Stimulated activated CD8-positive, alpha-beta memory T cell treated with anti-CD3 and anti-CD28 coated beads, Interleukin-4, amount 100 ng/mL, for 1 hour (primary cell): ENCODE measurements at places on chromosomes 1 and 21.

DNA sequence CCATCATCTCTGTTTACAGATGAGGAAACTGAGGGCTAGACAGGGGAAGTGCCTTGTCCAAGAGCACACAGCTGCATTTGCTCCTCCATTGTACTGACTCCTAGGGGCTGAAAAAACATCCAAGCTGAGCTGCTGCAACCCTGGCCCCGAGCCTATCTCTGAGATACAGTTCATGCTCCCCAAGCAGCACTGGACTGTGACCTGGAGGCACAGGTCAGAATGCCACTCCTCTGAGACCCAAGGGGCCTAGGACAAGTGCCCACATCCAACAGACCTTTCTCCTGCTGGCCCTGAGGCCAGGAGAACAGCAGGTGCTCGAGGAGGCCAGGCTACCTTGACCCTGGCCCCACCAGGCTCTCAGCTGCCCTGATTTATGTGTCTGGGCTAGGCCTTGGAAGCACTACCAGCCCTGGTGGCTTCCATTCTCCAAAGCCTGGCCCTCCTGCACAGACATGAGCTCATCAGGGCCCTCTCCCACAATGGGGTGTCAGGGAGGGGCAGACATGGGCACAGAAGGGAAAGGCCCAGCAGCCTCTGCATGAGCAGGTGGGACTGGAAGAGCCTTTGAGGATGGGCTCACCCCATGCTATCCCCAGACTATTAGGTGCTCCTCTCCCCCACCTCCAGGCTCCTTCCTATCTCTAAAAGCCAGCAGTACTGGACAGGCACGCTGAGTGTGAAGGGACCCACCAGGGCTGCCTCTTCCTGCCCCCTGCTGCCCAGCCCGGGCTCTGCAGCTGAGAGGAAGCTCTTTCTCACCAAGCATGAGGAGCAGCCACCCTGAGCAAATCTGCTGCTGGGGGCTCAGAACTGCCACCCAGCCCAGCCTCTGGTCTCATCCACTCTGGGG, 18.8 kb downstream of the ADGRB2 start:
- no peak for DNase-seq

DNA sequence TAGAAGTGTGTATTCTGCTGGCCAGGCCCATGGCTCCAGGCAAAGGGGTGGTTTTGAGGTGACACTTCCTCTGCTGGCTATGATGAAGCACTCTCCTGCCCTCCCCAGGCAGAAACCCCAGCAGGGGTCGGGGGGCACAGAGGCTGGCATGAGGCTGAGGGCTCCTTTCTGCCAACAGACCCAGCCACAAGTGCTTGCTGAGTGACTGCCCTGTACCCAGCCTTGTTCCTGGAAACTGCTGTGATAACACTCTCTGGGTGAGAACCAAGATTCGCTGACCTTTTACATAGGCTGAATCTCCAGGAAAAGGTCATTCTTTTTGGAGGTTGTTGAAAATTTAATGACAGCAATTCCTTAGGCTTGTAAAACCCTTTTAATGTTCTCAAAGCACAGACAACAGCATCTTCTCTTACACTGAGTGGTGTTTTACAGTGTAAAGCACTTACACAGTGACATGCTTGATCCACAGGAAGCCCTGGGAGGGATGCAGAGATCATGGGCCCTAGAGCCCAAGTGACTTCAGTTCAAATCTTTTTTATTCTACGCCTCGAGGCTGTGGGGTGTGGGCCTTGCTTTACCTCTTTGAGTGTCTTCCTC, 155.5 kb upstream of the FGGY start:
- no peak for DNase-seq

GRCh38 chr1:157137408-157138219, 581 bp downstream of the ETV3 start:
- DNase-seq: no peak

- DNase-seq: no peak
Observed at GRCh38 chr21:41277846-41278245, 38.8 kb upstream of the FAM3B start.

GRCh38 chr1:121516234-121516967, 331.6 kb downstream of the SRGAP2C start:
- DNase-seq: no peak

- no peak for DNase-seq
Observed at GRCh38 chr1:38616846-38617245, 242.7 kb downstream of the RRAGC start.

DNA sequence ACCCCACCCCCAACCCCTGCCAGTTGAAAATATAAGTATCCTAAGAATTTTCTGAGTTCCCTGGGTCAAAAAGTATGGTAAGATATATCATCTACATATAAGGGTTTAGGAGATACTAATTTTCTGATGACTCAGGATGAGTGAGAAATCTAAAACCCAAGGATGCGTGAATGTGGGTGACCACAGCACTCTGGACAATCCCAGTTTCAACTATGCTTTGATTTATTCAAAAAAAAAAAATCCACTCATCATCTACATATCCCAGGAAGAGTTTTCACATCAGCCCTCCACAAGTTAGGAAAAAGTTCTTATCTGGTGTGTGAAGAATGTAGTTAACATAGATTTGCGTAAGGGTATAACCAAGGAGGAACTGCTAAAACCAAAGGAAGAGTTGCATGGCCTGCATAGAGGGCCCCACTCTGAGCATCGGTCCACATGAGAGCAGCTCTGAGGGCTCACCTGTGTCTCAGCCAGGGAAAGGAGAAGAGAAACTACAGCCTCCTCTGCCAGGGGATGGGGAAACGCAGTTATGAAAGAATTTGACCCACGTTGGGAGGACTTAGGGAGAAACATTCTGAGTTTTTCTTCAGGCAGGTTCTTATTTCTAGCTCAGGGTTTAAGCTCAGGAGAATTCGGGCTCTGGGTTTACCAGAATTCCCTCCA, 18.8 kb downstream of the LAMB3 start:
- DNase-seq: no peak

GRCh38 chr1:84347932-84348555, 46.5 kb downstream of the SAMD13 start:
- no peak for DNase-seq

GRCh38 chr1:84785271-84786036, 95.2 kb upstream of the SSX2IP start:
- no peak for DNase-seq

GRCh38 chr1:8006037-8006963, 19.8 kb downstream of the ERRFI1 start:
- no peak for DNase-seq

GRCh38 chr1:110174961-110175360, 24.7 kb downstream of the SLC6A17 start:
- DNase-seq: no peak

DNA sequence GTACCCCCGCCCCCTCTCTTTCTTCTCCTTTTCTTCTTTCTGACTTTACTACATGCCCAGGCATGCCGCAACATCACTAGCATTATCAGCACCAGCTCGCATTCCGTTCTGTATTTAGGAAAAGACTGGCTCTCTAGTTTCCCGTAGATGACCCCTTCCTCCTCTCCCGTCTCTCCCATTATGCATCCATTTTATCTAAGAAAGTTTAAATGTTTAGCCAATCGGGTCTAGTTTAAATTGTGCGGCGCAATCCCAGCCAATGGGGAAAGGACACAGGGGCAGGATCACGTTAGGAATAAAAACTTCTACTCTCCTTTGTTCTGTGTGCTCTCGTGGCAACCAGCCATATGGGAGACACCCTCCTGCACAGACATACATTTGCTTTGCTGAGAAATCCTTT, 2.3 kb upstream of the KRTAP10-7 start:
- DNase-seq: no peak

DNA sequence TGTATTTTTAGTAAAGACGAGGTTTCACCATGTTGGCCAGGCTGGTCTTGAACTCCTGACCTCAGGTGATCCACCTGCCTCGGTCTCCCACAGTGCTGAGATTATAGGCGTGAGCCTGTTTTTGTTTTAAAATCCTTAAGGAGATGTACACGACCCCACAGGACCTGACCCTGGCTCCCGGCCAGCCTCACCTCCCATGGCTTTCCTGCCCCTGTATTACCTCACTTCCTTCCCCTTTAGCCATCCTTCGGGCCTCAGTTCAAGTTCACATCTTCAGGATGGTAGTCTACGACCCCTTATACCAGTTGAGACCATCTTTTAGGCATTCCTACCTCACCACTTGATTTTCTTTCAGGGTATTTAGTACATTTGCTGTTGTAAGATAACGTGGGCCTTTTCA, 36.3 kb downstream of the TCP10L start:
- no peak for DNase-seq

DNA sequence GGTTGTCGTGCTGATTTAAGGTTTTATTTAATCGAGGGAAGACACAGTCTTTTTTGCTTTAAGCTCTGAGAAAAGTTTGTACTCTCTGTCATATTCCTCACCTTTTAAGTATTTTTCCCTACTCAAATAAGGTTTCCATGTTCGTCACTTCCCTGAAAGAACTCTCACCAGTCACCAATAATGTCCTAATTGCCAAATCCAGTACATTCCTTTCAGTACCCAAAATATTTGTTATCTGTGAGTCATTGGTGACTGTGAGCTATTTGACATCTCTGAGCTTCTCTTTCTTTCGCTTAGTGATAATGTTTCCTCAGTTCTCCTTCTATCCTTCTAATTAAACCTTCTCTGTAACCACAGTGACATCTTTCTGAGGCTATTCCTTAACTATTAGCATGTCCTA, 874.2 kb upstream of the ADGRL2 start:
- DNase-seq: no peak

DNA sequence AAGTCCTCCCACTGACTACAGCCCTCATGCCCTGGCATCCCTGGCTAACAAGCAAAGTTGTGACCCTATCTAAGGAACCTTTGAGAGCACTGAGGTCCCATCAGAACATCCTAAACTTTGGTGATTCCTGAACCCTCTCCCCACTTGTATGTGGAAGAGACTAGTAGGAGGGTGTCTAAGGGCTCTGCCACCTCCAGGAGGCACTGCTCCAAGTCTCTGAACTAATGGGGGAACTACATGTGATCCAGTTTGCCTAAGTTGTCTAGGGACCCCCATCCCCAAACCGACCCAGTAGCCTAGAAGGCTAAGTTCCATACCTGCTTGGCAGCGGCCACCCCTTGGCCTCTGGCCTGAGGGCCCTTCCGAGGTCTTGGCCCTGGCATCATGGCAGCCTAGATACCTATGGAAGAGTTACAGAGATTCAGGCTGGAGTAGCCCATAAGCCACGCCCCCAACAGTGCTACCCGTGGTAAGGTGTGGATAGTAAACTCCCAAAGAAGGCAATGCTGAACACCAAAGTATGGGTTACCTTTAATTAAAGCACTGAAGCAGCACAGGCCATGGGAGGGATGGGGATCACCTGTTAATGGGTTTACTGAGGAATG, 1.7 kb downstream of the CC2D1B start:
- no peak for DNase-seq

DNA sequence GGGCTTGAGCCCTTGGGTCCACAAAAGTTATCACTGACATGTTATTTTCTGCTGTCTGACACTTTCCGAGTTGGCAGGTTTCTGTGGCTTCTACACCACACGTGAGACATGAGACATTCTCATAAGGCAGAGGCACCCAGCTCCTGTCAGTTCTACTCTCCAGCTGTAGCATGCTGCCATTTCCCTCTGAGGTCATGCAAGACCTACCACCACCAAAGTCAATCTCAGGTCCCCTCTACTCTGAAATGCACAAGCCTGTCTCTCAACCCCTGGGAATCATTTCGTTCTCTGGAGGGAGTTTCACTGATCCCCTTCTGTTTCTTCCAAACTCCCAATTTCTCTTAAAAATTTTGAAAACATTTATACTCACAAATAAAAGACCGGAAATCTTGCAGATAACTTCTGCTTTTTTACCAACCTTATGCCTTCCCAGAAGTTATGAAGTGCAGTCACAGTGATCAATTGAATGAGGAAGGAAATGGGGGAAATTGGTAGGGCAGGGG, 39.5 kb upstream of the CR2 start:
- DNase-seq: no peak

DNA sequence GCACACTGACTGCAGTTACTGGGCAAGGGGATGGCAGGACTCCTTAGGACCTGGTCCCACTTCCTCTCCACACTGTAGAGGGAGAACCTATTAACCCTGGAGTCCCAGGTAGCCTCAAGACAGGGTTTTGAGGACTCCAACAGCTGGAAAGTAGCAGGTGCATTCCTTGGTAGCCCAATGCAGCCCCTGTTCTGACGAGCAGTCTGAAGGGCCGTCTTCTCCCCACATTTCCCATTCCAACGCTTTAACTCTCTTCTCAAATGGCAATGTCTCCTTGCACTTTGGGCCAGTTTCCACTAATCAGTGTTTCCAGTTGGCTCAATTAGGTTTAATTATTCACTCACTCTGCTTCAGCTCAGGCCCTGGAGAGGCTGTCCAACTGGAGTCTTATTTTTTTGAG, 8.8 kb upstream of the INPP5B start:
- no peak for DNase-seq

DNA sequence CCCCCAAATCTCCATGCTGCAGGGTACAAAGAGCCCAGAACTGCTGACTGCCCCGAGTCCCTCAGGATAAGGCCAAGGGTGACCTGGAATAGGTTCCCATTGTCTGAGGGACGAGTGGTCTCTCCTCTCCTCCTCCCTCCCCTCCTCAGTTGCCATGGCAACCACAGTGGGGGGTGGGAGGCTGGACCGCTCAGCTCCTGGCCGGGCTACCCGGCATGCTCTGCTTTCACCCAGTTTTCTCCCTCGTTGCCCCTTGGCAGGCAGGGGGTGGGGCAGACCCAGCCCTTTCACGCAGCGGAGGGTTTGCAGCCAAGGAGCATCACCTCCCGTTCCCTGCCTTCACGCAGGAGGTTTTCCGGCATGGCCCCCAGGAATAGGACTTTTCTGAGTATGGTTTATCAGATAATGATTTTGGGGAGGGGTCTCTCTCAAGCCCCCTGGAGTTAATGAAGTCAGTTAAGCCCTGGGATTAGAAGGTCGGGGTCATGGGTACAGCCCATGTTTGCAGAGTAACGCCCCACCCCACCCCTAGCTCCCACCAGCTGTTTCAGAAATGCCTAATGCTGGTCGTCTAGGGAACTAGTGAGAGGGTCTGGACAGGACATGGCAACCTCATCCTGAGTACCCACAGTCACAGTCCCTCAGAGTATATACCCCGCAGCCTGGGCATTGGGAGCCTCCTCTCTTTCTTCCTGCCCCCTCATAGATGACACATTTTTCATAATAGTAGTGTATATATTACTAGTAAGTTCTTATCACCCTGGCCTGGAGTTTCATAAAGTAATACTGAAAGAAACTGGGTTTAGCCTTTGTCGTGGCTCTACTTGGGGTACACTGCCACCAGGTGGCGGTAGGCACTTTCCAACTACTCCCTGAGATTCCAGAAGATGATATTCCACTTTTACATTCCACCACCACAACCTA, 20.7 kb downstream of the C1QB start:
- DNase-seq: no peak

GRCh38 chr1:237685551-237685950, 205.2 kb downstream of the ZP4 start:
- no peak for DNase-seq

DNA sequence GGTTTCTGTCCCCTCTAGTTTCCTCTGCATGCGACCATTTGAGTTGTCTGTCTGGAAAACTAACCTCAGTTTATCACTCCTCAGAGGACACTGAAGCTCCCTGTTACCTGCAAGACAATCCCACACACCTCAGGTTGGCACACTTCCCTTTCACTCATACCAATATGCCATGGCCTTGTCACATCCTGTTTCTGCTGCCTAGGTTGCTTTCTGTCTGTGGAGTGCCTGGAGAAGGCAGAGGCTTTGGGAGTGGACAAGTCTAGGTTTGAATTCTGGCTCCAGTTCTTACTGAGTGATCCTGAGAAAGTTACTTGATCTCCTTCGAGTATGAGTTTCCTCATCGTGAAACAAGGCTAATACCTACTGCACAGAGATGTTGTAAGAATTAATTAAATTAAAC, 171.5 kb upstream of the CACYBP start:
- no peak for DNase-seq

- DNase-seq: no peak
Observed at GRCh38 chr1:157193702-157194391, 55.7 kb upstream of the ETV3 start.

GRCh38 chr1:4309676-4310320, 344.6 kb upstream of the AJAP1 start:
- DNase-seq: no peak
